ENCODE measurements at places on chromosomes 7 and 10.

DNA sequence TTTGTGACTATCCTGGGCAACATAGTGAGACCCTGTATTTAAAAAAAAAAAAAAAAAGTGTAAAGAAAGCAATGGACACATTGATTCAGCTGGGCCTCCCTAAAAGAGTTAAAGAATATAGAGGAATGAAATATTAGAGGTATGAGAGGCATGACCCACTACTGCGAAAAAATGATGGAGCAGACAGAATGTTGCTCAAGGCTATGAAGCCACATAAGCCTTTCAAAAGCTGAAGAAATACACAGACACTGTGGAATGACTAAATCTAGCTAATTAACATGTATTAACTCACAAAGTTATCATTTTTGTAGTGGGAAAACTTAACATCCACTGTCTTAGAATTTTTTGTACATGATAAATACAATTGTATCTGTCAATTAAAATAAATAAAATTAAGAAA lies 107.3 kb downstream of the HGF start:
- DNase-seq = no peak

GRCh38 chr10:104601166-104601565 lies 39.9 kb upstream of the SORCS3 start:
- no peak for DNase-seq

DNA sequence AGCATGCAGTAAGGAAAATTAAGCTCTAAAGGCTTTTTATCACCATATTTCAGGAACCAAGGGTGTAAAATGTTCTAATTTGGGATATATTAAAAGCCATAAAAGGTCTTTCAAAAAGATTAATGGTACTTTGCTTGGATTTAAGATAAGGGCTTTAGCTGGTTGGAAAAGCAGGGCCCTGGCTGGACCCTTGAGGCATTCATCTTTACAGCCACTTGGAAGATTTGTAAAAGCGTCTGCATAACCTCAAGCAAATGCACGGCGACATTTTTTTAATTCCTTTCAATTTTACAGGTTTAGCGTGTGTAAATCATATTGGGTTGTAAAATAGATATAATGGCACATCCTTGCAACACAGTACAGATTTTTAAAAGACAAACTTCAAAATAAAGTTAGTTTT lies 27.2 kb downstream of the FAM204A start:
- DNase-seq = no peak

DNA sequence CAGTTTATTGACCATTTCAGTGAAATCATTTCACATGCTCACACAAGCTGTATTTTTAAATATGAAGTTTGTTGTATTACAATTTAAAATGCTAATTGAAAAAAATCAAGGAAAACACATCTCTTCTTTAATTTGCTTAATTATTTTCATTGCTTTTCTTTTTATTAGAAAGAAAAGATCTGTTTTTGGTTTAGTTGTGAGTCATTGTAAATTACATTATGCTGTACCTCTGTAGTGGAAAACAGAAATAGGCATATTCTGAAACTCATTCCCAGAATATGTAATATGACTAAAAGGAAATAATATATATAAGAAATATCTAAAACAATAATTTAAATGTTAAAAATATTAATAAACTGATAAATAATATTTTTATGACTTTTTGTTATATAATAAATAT lies 161.9 kb downstream of the HGF start:
- no peak for DNase-seq

DNA sequence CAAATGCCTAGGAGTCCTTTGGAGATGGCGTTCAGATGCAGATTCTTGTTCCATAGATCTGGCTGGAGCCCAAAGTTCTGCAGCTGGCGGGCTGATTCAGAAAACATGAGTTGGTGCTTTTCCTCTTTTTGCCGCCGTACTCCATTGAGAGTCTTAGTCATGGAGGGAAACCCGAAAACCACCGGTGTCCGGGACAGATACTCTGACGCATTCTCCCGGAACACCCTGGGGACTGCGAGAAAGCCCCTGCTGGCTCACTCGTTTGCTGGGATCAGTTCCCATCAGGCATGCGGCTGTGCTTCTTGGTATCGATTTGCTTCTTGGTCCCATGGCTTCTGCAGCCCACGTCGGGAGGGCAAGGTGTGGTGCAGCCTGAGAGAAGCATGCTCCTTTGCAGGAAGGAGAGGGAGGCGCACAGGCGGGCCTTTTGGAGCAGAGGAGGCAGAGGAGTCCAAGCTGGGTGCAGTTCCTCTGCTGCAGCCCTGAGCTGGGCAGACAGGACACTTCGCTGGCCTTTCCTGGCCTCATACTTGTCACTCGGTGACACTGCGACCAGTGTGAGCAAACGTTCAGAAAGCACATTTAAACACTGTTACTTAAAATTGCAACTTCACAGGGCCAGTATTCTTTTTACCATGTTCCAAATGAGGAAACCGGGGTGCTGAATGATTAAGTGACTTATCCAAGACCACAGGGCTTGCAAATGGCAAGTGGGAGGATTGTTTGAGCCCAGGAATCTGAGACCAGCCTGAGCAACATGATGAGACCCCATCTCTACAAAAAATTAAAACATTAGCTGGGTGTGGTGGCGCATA lies 30.6 kb upstream of the PFKFB3 start:
- DNase-seq = no peak

DNA sequence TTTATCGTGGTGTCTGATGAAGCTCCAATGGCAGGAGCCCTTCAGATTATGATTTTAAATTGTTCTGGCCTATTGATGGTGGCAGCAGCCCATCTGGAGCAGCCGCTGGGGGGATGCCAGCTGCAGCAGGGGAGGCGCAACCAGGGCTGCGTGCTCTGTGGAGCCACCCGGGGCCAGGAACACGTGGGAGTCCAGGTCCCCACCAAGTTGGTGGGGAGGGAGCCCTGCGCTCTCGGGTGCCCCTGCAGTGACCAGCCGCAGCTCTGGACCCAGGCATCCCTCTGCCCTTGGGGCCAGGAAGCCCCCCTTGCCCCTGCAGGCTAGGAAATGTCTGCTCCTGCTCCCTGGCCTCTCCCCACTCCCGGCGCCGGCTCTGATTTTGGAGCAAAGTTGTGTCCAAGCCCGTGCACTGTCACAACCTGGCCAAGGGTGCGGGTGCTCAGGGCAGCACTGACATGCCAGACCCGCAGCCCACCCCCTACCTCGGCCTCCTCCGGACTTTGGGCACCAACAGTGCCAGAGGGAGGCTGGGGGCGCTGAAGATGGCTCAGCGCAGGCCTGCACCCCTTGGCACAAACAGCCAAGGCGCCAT lies 147.2 kb upstream of the ADO start:
- no peak for DNase-seq
